ENCODE measurements at places on chromosomes 12 and 14.
A peak's percentile ranks its signal among the peaks of the same experiment; 100 is the strongest.

GRCh38 chr14:94029265-94029664, 3.1 kb downstream of the OTUB2 start:
- DNase-seq, result no peak

GRCh38 chr12:29566441-29566840, 69.0 kb upstream of the OVCH1 start:
- DNase-seq, result no peak

GRCh38 chr14:103314496-103315277, 19.4 kb upstream of the EIF5 start:
- no peak for DNase-seq

- no peak for DNase-seq
These were observed 177.4 kb downstream of the DPF3 start for GRCh38 chr14:72716476-72716875.

GRCh38 chr12:94305130-94305957, 154.3 kb downstream of the CEP83 start:
- DNase-seq, result no peak

DNA sequence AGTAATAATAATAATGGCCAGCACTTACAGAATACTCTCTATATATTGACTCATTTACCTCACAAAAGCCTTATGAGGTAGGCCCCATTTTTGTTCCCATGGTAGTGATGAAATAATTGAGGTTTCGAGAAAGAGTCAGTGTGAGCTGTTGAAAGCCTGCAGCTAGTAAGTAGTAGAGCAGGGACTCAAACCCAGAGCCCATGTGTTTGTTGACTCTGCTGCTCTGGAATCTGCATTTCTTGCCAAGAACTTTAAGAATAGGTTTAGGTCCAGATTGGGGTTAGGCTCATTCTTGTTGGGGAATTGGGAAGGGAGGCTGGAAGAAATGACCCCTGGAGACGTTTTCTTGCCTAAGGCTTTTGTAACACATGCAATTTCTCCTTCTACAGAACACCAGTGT, 27.9 kb downstream of the DYRK4 start:
- DNase-seq, result no peak

DNA sequence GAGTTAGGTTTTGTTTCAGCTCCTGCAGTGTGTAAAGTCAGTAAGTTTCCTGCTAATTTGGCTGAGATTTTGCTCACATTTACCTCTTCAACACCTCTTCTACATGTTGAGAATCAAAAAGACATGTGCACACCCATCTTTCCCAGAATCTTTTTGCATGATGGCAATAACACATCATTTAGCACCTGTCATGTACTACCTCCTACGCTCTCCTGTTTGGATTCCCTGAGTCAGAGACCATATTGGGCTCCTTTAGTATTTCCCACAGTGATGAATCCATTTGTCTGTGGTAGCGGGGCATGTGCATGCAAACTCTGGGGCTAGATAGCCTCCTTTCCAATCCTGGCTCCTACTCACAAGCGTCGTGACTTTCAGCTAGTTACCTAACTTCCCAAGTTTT, 20.1 kb downstream of the PLBD1 start:
- no peak for DNase-seq

DNA sequence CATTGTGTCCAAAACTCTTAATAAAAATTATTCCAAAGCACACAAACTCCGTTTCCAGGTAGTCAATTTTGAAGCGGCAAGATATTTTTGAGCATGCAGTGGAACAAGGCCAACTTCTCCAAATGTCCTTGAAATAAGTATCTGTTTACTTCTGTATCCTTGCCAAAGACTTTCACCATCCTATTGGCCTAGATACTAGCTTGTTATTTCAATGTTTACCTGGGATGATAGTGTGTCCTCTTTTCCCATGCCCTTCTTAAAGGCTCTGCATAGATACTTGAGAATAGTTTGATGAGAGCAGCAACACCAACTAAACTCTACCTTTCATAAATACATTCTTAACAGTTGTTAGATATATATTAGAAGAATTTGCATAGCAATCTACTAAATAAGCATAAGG, 160.9 kb downstream of the KCNC2 start:
- no peak for DNase-seq

GRCh38 chr14:33679461-33680225, 271.2 kb downstream of the EGLN3 start:
- DNase-seq, result no peak

GRCh38 chr14:37082449-37082848, 90.0 kb downstream of the SLC25A21 start:
- DNase-seq, result no peak

GRCh38 chr12:86683568-86684304, 427.5 kb upstream of the MGAT4C start:
- no peak for DNase-seq

GRCh38 chr12:38850461-38850860, 54.9 kb downstream of the CPNE8 start:
- DNase-seq, result no peak

- DNase-seq, result no peak
These were observed 38.8 kb upstream of the TDRD9 start for GRCh38 chr14:103889313-103890051.

DNA sequence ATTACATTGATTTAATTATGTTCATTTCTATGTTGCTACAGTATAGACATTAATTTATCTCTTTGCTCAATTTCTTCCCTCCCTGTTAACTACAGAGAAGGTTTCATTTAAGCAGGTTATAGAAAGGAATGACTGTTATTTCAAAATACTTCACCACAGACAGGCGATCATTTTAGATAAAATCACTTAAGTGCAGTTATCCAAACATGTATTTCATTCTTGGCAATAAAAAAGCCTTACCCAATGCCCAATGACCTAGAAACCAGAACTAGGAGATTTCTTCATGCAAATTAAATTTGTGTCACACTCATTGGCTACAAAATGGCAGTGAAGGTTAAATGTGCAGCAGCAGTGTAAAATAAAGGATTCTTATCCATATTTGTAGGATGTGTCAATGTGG, 266.4 kb downstream of the KCNH5 start:
- no peak for DNase-seq

- DNase-seq, result no peak
These were observed 31.0 kb downstream of the NFYB start for GRCh38 chr12:104106965-104107364.

GRCh38 chr14:100896369-100897060, 7.0 kb downstream of the RTL1 start:
- no peak for DNase-seq

GRCh38 chr12:2615665-2616402, 178.9 kb upstream of the FKBP4 start:
- DNase-seq, result no peak

DNA sequence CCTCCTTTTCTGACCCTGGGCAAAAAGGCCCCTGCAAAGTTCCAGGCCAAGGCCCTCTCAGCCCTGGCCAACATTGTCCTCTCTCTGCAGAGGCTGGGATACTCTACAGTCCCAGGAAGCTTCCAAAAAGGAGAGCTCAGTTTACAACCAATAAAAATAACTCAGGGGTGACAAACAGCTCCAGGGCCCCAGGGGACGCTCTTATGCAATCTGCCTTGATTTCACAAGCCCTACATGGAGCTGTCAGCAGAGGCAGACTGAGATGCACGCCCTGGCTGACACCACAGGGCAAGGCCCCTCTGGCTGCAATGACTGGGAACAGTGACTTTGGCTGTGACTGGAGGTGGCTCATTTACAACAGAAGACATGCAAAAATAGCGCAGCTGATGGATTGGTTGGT, 129.0 kb upstream of the MED13L start:
- DNase-seq, result no peak

DNA sequence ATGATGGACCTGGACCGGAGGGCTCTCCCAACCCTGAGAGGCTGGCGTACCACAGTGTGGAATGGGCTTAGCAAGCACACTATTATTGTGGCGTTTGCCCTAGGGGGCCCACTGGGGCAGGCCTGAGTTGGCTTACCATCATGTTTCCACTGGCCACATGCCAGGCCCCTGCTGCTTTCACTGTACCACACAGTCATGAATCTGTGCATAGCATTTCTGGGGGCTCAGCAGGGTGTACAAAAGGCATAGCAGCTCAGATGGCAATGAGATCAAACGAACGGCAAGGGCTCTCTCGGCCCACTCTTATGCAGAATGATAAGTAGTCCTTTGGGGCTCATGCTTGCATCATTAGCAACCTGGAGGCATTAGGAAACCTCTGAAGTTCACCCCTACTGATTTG, 137.0 kb upstream of the HIF1A start:
- DNase-seq, result no peak

DNA sequence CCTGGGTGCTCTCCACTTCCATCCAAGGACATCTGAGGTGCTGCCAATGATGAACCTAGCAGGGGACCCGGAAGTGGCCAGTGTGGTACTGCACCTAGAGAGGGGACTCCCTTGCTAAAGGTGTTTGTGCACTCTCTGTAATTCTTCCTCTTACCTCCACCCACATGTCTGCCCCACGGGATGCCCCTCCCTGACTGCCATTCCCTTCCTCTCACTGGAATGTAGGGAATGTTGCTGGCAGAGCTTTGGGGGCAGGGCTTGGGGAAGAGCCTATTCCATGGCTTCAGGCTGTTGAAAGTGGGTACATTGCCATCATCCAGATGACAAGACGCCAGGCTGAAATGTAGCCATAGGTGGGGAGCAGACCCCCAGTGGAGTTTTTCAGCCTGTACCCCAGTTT, 153.2 kb downstream of the SMOC1 start:
- DNase-seq, result no peak

- no peak for DNase-seq
These were observed 17.5 kb downstream of the EVL start for GRCh38 chr14:100082723-100083122.

DNA sequence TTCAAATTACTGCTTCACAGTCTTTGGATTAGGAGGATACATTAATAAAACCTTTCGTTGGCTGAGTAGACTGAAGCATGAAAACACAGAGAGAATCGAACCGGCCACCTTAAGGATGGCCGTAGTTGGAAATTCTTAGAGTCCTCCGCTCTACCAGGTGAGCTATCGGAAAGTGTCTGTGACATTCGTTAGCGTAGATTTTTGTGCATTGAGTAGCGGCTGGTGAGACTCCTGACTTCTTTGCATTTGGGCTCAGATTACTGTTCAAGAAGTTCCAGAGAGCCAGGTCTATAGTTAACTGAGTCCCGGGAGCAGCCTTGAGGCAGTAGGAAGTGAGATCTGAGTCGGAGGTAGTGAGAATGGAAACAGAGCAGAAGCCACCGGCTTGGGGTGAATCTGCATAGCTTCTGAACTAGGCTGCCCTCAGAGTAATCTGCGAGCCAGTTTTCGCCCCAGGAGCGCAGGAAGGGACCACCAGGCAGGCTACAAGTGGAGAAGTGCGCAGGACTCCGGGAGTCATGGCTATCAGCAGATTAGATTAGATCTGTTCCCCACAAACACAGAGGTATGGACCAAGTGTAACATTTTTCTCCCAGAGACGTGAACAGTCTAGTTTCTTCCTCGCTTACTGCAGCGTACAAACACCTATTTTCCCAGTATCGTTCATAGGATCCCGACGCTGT, 11.0 kb downstream of the OR6S1 start:
- peak; percentile 15 for DNase-seq

- no peak for DNase-seq
These were observed 4.5 kb upstream of the ISM2 start for GRCh38 chr14:77503138-77503537.

- DNase-seq, result no peak
These were observed 40.5 kb upstream of the LTBP2 start for GRCh38 chr14:74652541-74652940.

DNA sequence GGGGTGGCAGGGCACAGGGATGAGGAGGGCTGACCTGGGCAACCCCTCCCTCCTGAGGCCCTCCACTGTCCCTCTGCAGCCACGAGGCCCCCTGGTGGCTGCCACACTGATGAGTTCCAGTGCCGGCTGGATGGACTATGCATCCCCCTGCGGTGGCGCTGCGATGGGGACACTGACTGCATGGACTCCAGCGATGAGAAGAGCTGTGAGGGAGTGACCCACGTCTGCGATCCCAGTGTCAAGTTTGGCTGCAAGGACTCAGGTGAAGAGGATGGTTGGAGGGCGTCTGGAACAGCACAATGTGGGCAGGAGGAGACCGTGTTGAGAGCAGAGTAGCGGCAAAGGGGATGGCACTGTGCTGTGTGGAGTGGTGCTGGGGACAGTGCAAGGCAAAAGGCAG, 25.7 kb upstream of the LRP1-AS start:
- no peak for DNase-seq

GRCh38 chr12:131963381-131963780, 13.6 kb downstream of the EP400 start:
- no peak for DNase-seq

- no peak for DNase-seq
These were observed 16.2 kb downstream of the ABCB9 start for GRCh38 chr12:122949816-122950675.

DNA sequence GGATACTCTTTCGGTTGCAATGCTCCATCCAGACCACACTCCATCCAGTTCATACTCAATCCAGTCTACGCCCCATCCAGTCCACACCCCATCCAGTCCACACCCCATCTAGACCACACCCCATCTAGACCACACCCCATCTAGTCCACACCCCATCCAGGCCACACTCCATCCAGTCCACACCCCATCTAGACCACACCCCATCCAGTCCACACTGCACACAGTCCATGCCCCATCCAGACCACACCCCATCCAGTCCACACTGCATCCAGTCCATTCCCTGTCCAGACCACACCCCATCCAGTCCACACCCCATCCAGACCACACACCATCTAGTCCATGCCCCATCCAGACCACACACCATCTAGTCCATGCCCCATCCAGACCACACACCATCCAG, 116.0 kb upstream of the RTL1 start:
- DNase-seq, result no peak

DNA sequence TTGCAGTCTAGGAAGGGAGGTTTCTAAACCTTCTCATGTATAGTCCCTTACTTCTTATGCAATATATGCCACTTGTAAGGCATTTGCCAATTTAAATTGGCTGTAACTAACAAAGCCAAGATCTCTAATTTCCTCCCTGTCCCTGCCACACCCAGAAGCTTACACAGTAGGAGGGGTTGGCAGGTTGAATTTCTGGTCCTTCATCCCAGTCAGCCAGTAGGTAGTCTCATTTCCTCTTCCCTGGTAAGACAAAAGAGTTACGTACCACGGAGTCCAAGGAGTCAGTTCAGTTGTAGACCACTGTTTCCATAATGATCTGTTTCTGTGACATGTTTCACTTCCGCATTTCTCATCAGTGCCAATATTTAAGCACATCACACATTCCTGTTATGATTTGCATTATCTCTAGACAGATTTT, 47.0 kb upstream of the PLBD1 start:
- no peak for DNase-seq

DNA sequence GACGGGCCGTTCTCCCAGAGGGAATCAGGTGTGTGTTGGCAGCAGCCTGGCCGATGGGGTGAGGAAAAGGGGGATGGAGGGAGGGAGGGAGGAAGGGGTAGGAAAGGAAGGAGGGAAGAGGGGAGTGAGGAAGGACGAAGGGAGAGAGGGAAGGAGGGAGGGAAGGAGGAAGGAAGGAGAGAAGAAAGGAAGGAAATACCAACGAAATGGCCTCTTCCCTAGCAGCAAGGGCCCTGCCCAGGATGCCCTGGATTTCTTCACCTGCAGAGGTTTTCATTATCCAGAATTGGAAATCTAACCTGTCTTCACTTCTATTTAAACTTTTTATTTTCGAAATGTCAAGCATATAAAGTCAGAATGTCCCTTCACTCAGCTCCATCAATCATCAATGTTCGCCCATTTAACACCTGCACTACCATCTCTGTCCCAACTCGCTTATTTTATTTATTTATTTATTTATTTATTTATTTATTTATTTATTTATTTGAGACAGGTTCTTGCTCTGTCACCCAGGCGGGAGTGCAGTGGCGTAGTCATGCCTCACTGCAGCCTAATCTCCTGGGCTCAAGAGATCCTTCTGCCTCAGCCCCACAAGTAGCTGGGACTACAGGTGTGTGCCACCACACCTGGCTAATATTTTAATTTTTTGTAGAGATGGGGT, 70.7 kb downstream of the ACACB start:
- DNase-seq, result no peak

- DNase-seq, result no peak
These were observed 21.8 kb downstream of the IFT43 start for GRCh38 chr14:76007379-76007778.

Data from T-helper 9 cell (primary cell).